Left ventricle myocardium inferior (tissue), 1 donor: ENCODE measurements at places on chromosomes 12 and 14.

DNA sequence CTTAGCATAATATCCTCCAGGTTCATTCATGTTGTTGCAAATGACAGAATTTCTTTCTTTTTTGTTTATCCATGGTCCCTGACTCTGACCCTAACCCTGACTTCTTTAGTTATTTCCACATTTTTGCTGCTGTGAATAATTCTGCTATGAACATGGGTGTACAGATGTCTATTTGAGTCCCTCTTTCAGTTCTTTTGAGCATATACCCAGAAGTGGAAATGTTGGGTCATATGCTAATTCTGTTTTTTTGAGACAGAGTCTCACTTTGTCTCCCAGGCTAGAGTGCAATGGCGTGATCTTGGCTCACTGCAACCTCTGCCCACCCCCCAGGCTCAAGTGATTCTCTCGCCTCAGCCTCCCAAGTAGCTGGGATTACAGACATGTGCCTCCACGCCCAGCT lies 33.1 kb downstream of the KNTC1 start:
- DNase-seq: no peak

- no peak for DNase-seq
These were observed 2.5 kb downstream of the RASSF3 start for GRCh38 chr12:64612843-64613242.

DNA sequence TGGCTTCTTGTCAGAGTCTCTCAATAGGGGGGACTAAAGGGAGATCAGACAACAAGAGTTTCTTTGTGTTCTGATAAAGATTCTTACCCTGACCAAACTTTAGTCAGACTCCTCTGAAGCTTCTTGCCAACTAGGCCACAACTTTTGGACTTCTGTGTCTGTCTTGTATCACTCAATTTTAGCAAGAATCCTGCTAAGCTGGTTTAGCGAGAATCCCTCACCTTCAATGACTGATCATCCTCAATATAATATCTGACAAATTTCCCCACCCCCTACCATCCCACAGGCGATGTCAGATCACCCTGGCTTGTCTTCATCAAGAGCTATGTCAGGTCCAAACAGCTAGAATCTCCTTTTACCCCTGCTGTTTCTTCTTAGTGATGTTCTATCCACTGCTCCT lies 215.2 kb downstream of the RASSF9 start:
- no peak for DNase-seq

- no peak for DNase-seq
These were observed 123.5 kb upstream of the DYRK2 start for GRCh38 chr12:67524861-67525616.

DNA sequence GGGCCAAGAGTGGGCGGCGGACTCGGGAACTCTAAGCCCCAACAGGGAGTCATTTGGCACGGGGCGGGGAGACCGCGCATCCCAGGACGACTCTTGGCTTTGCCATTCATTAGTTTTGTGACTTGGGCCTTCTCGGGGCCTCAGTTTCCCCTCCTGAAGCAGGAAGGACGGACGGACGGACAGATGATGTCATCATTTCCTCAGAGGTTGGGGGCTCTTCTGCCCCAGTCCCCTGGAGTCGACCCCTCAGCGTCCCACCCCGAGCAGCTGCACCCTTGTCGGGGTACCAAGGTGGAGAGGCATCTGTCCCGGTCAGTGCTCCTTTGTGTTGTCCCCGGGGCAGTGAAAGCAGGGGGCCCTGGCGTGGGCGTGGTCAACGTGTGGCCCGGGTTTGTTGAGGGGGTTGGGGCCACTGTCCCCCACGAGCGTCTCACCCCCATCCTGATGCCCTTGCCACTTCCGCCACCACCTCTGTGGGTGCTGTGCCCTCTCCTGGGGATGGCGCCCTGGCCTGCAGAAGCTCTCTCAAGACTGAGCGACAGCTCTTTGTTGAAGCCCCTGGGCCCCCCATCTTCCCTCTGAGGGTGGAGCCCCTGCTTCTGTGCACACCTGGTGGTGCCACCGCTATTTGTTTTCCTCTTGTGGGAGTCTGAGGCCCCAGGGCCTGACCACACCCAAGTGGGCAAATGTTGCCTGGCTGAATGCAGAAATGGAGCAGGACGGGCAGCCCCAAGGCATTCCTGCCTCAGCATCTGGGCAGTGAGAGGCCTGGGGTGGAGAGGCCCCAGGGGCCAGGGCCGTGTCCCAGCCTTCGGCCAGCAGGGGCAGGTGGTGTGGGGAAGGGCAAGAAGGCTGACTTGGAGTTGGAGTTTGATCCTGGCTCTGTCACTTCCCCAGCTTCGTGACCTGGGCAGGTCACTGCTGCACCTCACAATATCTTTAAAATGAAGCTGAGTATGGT lies 896 bp downstream of the HHIPL1 start:
- DNase-seq: no peak

DNA sequence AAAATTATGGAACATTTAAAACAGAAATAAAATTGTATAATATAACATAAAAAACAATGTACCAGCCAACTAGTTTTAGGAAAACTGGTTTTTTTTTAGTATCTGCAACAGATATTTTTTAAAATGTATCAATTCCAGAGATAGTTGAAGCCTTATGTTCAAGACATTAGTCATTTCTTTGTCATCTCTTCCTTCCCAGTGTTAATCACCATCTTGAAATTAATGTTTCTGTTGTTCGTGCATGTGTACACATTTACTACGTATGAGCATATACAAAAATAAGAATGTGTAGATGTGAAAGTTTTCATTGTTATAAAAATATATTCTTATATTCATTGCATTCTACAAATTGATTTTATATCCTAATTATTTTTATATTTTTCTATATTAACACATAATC lies 1062.1 kb downstream of the SLC6A15 start:
- no peak for DNase-seq
